ENCODE measurements at places on chromosomes 16 and 17. TPM values are rescaled to one million over a fixed set of nuclear protein-coding genes. Genes with fewer than 3 reads are reported as not detected.

DNA sequence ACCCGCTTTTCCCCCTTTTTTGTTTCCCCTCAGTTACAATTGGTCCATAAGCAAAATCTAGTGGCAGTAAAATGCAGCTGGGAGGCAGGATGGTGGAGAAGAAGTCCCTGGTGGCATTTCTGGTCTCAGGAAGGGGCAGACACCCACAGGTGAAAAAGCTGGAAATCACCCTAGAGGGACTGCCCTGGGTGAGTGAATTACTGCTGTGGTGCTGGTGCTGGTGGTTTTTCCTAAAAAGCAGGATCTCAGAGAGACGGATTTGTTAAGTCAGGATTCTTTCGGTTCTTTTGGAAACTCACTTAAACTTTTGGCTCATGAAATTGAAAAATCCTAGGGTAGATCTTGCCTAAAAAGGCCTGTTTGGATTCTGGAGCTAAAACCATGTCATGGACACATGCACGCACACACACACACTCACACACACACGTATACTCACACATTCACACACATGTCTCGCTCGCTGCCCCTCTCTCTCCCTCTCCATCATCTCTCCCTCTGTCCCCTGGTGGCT, 65.8 kb downstream of the NKD1 start:
- H3K4me3 ChIP-seq: no peak overlapping the region
- H3K36me3 ChIP-seq: no peaks in the 10 kb centered on the region
- no peaks in the 10 kb centered on the region for H3K4me1 ChIP-seq
- no peak for DNase-seq

GRCh38 chr17:27333410-27333980, 39.6 kb downstream of the WSB1 start:
- peaks cover 51% of the 10 kb centered on the region for H3K4me1 ChIP-seq
- H3K4me3 ChIP-seq: peak overlapping the region; percentile 78
- H3K36me3 ChIP-seq: no peaks in the 10 kb centered on the region
- peaks cover 2% of the 10 kb centered on the region for H3K27me3 ChIP-seq

The CNTNAP1 gene
- 0.65 TPM for total RNA-seq

The SECTM1 gene
- total RNA-seq: 0.72 TPM

- H3K4me1 ChIP-seq: no peaks in the 10 kb centered on the region
- peaks cover 46% of the 10 kb centered on the region for H3K36me3 ChIP-seq
- H3K27me3 ChIP-seq: no peaks in the 10 kb centered on the region
These were observed 27.9 kb downstream of the OMG start for GRCh38 chr17:31269036-31269577.

- no peaks in the 10 kb centered on the region for H3K27me3 ChIP-seq
- H3K27ac ChIP-seq: no peak overlapping the region
- no peaks in the 10 kb centered on the region for H3K4me1 ChIP-seq
- no peak for DNase-seq
- no peak overlapping the region for H3K4me3 ChIP-seq
- no peaks in the 10 kb centered on the region for H3K36me3 ChIP-seq
These were observed 20.8 kb upstream of the PIK3R5 start for GRCh38 chr17:8986295-8986694.

The CD300LG gene
- not detected for total RNA-seq

GRCh38 chr16:73447846-73448245, 399.9 kb upstream of the ZFHX3 start:
- DNase-seq: no peak
- H3K27me3 ChIP-seq: no peaks in the 10 kb centered on the region
- H3K27ac ChIP-seq: no peak overlapping the region
- H3K36me3 ChIP-seq: no peaks in the 10 kb centered on the region
- no peak overlapping the region for H3K4me3 ChIP-seq

The IL17C gene
- not detected for total RNA-seq

The AOC2 gene
- total RNA-seq: 0.67 TPM

DNA sequence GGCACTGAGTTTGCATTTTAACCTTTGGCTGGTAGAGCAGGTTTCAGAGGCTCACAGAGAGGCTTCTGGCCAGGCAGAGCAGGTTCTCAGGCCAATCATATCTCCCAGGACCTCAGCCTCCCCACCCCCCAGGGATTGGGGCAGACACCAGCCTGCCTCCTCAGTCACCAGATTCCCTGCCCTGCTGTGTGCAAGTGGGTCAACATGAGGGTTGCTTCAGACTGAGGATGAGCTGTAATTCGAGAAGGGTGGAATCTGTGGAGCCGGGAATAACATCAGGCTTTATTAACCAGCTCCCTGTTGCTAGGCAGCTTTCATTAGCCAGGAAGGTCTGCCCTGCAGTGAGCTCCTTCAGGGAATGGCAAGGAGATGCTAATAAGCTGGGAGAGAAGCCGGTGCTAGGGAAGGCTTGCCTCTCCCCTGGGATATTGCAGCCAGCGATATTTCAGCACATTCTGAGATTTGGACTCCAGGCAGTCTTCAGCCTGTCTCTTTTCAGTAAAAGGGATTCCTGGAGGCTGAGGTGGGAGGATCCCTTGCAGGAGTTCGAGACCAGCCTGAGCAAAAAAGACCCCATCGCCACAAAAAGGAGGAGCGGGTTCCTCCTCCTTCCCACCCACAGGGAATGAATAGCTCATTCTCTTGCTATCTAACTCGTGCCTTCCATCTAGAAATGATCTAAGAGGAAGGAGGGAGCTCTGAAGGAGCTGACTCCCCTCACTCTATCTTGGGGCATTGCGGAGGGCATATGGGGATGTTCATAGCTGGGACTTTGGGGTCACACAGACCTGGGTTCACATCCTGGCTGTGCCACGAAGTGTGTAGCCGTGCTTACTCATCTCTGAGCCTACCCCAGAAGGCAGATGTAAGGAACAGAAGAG, 10.7 kb downstream of the SGSM2 start:
- H3K4me1 ChIP-seq: no peaks in the 10 kb centered on the region
- no peak overlapping the region for H3K27ac ChIP-seq
- DNase-seq: no peak
- H3K36me3 ChIP-seq: no peaks in the 10 kb centered on the region
- no peaks in the 10 kb centered on the region for H3K27me3 ChIP-seq
